RPMI8226 (cell line): ENCODE measurements at places on chromosomes 4 and X.

- no peak for DNase-seq
Measured at GRCh38 chr4:181952478-181952877, 290.7 kb upstream of the TENM3 start.

DNA sequence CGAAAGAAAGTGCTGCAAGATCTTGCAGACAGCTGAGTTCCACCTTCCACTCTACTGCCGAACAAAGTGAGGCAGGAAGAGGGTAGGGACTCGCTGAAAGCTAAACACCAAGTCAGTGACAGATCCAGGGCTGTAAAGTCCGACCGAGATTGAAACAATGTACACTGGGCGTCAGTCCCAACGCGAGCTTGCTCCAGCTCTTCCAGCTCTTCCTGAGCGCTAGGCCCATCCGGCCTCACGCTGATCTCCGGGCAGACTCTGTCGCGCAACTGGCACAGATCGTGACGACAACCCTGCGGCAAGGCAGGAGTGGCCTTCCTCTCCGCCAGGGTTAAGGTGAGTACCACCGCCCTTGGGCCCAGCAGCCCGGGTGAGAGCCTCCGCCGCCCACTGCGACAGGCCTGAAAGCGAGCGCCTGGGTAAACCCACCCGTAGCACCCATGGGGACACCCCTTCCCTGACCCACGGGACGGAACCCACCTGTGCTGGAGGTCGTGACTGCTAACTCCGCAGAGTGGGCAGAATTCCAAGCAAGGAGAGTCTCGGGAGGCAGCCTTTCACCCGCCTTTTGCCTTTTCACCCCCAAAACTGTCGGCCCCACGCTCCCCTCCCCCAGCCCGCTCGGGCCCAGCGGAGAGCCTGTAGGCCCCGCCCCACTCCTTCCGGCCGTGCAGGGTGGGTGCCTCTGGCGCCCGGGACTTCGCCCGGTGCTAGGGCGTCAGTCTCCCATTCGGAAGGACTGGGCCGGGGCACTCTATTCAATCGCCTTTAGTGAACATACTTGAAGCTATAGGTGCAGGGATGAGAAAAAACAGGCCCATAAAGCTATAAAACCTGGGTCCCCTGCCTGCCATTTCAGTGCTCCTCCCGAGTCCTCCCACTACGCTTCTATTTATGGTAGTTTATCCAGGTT lies at the start of gene TMLHE:
Gene TMLHE, minus strand, starts transcription at position 641 of the 913 bp plus-strand sequence. CDS start 67,676 bp downstream, outside the sequence.
- DNase-seq: peak; percentile 74

- DNase-seq: no peak
Measured at GRCh38 chr4:24067367-24068193, 177.7 kb upstream of the PPARGC1A start.

DNA sequence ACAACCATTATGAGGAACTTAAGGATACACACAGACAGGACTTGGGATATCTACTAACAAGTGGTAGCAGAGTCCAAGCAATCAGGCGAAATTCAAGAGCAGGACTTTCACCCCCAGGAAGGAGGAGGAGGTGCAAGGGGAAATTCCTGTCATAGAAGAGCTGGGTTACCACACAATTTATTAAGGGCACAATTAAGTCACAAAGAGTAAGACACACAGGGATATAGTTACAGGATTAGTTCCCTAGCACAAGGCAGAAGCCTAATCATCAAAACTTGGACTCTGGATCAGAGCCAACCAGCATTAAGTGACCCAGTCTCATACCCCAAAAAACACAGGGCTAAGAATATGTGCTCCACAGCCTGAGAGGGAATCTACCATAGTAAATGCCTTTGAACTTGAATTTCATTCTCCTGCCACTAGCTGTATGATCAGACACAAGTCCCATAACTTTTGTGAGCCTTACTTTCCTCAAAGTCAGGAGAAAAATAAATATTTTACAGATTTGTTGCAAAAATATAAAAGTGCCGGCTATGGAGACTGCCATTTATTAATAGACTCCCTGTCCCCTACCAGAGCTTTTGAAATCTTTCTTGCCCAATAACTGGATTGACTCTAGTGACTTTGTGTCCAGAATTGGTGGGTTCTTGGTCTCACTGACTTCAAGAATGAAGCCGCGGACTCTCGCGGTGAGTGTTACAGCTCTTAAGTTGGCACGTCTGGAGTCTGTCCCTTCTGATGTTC lies 87.0 kb downstream of the SYNPO2 start:
- DNase-seq: no peak

DNA sequence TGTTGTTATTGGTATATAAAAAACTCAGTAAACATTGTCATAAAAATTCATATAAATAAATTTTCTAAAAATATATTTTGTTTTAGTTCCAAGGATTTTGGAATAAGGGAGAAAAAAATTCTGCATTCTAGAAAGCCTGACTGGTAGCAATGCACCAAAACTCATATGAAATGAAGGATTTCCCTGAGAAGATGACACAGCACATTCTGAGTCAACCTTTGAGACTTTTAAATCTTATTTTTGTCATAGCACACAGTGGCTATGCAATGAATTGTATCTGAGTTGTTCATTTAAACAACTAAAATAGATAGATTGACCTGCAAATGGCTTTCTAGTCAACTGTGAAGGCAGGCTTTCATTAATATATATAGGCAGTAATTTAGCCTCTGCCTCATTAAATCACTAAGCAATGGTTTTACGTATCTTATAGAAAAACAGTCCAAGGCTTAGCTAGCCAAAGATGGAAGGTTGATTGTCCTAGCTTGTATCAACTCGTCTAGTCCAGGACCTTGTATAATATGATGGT lies 239.1 kb upstream of the NEIL3 start:
- DNase-seq: no peak

GRCh38 chrX:118062048-118062789 lies 54.4 kb downstream of the KLHL13 start:
- DNase-seq: no peak

DNA sequence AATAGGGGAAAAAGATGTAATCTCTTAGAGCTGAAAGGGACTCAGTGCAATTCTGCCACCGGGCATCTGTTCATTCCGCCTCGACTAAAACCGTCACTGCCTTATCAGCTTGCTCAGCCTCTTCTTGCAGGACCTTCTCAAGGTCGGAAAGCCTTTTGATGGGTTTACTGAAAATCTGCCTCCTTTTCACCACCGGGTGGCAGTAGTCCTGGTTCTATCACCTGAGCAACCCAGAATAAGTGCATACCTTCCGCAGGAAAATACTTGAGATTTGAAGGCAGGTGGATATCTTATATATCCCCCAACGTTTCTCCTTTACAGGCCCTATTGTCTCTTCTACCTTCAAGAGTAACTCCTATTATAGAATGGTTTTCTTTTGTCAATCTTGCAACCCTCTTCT lies 103.4 kb upstream of the PAK3 start:
- peak; percentile 11 for DNase-seq
